MG63 (cell line): ENCODE measurements at places on chromosomes 12 and 14. TPM values are rescaled to one million over a fixed set of nuclear protein-coding genes. Genes with fewer than 3 reads are reported as not detected.

GRCh38 chr12:91636721-91637120, 454.1 kb upstream of the DCN start:
- no peak for DNase-seq

ST8SIA1 gene
- 0.20 TPM in 1 of 2 replicates, not detected in the other for total RNA-seq

- DNase-seq: no peak
Measured at GRCh38 chr14:28483506-28483905, 283.1 kb upstream of the FOXG1 start.

DNA sequence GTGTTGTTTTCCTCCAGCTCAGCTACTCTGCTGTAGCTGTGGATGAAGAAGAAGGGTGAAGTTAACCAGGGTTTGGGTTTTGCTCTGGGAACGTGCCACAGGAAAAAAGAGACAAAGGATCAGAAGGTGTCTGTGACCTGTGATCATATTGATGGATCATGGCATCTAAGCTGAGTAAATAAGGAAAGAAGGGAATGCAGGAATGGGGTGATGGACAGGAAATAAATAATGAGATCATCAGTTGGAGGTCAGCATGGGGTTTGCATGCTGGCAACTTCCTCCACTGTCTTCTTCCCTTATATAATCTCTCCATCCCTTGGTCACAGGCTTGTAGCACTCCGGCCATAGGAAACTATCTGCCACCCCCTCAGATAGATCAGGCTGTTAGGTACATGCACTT, 430.3 kb upstream of the PDE3A start:
- DNase-seq: no peak
